ENCODE measurements at places on chromosomes 1 and 21.

DNA sequence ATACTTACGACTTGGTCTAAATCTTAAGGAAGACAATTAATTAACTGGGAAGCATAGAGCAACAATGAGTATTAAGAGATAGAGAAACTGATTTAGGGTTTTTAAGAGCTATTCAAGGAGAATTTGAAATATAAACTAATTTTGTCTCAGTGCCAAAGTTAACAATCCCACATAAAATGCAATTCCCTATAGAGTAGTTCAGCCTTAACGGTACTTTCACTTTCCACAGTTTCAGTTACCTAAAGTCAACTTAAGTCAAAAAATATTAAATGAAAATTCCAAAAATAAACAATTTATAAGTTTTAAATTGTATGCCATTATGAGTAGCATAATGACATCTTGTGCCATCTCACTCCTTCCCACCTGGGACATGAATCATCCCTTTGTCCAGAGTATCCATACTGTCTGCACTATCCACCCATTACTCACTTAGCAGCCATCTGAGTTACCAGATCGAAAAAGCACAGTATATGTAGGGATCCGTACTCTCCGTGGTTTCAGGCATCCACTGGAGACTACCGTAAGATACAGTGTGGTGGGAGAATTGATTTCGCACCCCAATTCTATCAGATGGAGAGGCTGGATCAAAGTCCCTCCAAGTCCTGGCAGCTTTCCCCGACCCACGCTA, 4.8 kb upstream of the SARS1 start:
- DNase-seq, result no peak

DNA sequence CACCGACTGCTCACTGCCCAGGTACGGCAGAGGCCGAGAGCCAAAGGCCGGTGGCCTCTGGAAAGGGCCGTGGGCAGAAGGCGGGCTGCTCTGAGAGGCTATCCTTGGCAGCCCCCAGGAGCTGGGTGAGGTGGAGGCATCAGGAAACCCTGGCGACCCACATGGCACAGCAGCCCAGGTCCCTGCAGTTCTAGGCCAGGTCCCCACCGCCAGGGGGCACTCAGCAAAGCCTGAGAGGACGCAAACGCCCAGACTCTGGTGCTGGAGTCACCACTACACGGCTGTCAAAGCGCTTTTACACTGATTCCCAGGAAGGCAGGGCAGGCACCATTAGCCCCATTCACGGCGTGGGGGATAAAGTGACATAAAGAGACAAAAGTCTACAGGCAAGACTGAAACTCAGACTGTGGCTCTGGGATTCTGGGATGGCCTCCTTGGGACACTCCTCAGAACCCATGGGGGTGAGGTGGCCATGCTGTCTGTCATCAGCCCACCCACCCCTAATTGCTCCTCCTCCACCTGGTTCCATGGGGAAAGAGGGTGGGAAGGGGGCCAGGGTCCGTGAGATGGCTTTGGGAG, 4.9 kb downstream of the PLEKHG5 start:
- DNase-seq, result peak; percentile 69

DNA sequence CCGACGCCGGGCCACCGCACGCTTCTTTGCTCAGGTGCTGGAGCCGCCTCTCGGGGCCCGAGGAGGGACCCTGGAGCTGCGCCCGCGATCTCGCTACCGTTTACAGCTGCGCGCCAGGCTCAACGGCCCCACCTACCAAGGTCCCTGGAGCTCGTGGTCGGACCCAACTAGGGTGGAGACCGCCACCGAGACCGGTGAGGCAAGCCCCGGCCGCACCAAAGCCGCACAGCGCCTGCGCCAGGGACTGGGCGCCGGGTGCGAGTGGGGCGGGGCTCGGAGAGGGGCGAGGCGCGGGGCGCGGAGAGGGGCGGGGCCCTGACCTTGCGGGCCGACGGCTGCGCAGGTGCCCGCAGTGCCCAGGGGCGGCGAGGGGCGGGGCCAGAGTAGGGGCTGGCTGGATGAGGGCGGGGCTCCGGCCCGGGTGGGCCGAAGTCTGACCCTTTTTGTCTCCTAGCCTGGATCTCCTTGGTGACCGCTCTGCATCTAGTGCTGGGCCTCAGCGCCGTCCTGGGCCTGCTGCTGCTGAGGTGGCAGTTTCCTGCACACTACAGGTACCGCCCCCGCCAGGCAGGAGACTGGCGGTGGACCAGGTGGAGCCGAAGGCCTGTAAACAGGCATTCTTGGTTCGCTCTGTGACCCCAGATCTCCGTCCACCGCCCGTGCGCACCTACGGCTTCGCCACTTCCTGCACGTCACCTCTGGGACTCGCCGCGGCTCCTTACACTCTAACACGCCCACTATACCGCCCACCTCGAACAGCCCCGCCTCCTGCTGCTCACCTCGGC, 9.8 kb upstream of the CDC20 start:
- DNase-seq, result peak; percentile 34

- no peak for DNase-seq
Measured at GRCh38 chr21:34996304-34997101, 52.6 kb downstream of the RUNX1 start.

DNA sequence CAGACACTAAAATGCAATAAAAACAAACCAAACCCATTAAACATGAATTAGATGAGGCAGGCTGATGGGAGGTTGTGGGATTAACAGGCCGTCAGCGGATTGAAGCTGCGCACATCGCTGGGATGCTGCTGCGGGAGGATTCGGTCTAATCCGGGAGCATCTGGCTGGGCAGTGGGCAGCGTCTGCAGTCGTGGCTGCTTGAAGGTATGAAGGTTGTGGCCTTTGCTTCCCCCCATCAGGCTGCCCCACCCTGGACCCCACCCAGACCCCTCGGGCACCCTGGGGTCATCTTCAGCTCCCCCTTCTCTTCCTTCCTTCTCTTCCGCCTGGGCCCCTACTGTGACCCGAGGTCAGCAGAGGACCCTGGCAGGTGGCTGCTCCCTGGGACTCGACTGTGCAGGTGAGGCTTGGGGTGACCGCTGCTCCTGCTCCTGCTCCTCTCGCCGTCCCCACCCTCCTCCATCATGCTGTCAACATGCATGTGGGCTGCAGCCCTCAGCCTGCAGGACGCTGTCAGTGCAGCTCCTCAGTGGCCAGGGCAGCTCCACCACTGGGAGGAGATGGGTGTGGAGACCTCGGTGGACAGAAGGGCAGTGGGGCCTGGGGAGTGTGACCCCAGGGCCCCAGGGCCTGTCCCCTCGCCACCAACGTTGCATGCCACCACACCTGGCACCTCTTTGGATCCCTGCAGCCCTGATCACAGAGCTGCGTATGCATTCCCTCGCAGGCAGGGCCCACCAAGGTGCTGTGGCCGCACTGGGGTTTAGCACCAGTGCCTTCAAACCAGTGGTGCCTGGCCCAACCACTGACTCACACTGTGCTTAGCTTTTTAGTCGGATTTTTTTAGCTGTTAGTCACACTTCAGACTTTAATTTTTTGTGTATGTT, 112.2 kb upstream of the COL6A1 start:
- no peak for DNase-seq

GRCh38 chr1:180597520-180597919, 34.3 kb upstream of the XPR1 start:
- no peak for DNase-seq
